ENCODE measurements at places on chromosomes 3 and 15.

DNA sequence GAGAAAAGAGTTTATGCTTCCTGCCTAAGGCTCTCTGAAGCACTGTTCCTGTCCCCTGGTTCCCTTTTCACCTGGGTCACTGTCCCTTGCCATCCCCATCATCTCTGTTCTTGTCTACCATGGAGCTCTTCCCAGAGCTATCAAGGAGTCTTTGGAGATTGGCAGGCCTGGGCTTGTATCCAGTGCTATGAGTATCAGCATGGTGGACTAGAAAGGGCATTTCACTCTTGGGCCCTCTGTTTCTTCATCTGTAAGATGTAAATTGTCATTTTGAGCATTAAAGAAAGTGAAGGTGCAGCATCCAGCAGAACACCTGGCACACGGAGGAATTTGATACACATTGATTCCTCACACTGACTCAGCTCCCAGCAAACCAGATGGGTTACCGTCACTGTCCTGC is 388.2 kb downstream of the CACNA2D3 start:
- no peak for DNase-seq

- DNase-seq, result no peak
These were observed 302.1 kb upstream of the STT3B start for GRCh38 chr3:31230425-31231223.

DNA sequence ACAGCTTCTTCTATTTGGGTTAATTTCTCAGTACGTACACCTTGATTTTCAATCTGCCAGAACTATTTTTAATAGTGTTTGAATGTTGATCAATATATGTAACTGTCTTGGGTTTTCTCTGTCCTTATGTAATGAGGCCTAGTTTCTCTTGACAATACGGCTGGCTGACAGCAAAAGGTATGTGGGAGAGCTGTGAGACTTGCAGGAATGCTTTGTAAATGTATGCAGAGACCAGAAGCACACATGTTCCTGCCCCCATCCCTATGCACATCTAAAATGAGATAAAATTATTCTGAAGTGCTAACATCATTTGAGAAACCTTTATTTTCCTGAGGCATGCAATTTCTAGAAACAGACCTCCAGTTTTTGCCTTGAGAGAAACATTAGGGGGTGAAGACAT is 593.8 kb upstream of the GBE1 start:
- DNase-seq, result no peak

DNA sequence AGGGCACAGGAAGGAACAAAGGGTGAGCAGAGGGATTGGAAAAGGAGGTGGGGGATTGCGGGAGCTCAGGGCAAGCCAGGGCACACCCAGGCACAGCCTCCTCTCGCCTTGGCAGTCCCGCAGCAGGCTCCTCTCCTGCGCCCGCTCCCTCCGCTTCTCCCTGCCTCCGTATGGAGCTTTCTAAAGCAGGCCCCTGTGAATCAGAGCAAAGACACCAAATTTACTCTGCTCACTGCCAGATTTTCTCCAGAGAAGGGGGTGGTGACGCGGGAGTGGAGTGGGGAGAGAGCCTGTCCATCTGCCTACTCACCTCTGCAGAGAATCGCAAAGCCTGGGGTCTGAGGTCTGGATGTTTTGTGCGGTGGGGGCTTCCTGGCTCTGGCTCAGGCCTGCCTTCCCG is 20.0 kb downstream of the ATP2B2 start:
- no peak for DNase-seq

- no peak for DNase-seq
These were observed 52.3 kb upstream of the CNOT10 start for GRCh38 chr3:32632533-32633265.

DNA sequence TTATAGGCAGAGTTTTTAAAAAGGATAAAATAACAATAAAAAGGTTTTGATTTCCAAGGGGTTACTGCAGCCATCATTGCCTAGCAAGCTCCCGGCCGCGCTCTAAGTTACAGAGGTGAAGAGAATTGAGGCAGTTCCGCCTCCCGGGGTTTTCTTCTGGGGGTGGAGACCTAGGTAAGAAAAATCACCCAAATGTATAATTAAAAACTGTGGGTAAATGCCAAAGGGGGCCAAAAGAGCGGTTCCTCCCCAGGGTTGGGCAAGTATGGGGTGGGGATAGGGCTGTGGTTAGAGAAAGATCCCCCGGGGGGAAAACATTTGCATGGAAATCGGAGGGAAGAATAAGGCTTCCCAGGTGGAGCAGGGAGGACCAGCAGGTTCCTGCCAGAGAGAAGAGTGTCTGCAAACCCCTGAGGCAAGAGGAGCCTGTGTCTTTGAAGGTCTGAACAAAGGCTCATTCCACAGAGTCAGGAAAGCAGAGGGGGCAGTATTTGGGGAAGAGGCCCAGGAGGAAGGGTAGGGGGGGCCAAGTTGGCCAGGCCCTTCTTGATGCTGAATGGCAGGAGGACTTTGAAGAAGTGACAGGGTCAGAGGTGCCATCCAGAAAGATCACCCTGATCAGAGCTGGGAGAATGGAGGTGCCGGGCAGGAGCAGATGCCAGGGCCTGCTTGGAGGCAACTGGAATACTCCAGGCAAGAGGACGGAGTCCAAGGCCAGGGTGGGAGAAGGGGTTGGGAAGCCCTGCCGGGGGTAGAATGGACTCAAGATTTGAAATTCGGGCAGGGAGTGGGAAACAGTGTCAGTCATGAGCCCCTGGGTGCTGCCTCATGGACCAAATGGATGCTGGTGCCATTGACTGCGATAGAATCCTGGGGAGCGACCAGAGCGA is 152.9 kb upstream of the RGMA start:
- DNase-seq, result no peak

DNA sequence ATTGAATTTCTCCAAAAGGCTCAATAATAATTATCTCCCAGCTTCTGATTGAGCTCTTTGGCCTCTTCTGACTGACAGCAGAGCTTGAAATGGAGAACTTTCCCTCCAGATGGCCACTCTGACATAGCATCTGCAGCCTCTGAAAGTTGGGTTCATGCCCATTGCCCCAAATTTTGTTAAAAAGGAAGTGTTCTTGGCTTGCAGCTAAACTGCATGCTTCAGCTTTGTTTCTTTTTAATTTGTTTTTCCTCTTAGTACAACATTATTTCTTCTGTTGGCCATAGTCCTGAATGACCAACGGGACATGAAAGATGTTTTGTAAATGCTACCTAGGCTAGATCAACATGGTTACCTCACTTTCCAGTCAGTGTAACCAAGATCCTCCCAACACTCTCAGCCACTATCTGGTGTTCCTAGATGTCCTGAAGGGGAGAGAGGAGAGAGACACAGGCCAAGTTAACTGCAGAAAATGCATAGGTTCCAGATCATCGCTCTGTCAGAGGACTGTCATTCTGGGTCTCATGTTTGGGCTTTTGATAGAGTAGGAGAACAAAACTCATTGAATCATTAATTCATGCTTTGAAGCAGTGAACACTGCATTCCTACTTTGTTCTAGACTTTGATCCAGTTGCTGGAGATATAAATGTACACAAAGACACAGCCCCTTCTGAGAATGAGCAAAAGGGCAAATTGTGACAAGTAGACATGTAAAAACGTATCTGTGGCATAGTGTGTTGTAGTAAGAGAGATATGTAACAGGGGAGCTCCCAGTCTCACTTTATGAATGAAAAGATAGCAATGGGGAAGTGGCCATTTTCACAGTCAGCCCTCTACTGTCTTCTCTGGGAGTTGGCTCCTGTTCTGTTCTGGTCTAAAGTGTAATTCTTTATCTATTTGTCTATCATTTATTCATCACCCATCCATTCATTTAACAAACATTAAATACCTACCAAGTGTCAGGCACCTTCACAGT is 156.2 kb downstream of the ZNF621 start:
- peak; percentile 26 for DNase-seq
